ENCODE measurements at places on chromosomes 4 and X.

DNA sequence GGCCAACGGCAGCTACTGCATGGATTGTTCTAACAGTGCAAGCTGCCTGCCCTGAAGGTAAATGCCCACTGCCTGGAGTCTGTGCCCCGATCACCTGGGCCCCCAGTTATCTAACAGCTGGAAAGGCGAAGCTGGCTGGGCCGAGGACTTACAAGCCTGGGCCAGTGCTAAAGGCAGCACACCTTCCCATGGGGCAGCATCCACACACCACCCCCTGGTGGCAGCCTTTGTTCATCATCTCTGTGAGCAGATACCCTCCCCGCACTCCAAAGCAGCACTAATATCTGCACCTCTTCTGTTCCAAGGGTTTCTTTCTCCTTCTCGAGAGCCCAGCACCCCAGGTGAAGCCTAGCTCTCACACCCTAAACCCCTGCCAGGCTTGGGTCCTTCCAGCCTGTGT, 7.6 kb downstream of the SLC2A9 start:
- peak; percentile 28 for DNase-seq

DNA sequence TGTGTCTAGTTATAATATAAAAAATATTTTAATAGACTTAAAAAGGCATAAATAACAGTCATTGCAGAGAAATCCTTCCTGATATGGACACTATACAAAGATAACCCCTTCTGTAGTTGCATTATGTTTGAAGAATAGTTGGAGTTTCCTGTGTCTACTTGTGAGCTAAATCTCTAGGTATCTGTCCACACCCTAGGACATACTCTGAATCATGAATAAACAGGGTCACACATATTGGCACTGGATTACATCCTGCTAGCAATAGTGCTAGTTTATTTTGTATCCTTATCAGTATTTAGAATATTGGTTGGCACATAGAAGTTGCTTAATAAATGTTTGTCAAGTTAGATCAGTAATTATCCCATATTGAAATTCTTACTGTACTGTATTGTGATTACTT, 173.9 kb downstream of the GRXCR1 start:
- no peak for DNase-seq

DNA sequence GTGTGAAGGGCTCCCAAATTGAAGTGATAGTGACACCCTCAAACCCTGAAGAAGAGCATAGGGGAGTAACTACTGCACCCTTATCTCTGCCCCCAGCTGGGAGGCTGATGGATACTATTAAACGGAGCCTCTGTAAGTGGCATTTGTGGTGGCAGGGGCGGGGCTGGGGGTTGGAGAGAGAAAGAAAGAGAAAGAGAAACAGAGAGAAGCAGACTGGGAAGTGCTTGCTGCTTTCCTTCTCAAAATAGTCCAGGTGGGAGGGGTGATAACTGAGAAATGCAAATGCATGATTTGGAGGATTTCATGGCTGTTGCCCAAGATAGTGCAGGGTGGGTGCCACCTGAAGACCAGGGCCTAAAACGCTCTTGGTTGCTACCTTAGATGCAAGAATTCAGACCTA, 253.5 kb upstream of the GATB start:
- DNase-seq = no peak

GRCh38 chrX:143800150-143800549, 79.6 kb upstream of the SPANXN2 start:
- no peak for DNase-seq

DNA sequence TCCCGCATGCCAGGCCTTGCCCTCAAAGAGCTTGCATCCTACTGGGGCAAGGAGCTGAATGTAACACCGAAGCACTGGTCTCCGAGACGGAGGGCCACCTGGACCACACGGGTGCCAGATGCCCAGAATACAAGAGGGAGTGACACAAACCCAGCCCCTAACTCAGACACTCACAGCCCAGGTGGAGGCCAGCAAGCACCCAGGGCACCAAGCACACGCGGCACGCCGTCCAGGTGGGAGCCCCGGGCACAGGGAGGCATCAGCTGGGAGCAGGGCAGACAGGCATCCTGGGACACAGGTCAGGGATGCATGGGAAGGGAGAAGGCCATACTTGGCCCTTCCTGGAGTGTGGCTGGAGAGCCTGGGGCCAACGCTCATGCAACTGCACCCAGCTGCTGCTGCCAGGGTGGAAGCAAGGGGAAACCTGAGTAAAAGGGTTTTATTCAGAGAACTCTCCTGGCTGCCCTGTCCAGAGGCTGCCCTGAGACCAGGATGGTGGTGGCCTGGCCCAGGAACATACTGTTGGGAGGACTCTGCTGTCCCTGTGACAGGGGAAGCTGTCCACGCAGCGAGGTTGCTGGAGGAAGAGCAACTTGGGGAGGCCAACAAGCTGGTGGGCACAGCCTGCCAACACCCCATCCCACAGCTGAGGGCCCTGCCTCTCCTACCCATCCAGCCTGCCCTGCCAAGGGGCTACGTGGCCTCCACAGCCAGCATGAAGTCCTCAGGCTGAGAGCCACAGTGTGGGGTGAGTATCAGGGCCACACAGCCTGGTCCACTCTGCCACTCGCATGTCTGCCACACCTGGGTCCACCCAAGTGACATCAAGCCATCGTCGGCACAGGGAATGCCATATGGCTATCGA, 22.2 kb upstream of the PPP2R2C start:
- DNase-seq = no peak
